ENCODE measurements at places on chromosomes 5 and 9.

GRCh38 chr9:131278702-131279111 is 2.4 kb upstream of the FAM78A start:
- no peak overlapping the region for H3K27ac ChIP-seq
- peaks cover 30% of the 10 kb centered on the region for H3K4me1 ChIP-seq
- H3K27me3 ChIP-seq = peaks cover 13% of the 10 kb centered on the region
- H3K36me3 ChIP-seq = no peaks in the 10 kb centered on the region

GRCh38 chr5:168528521-168529373 is at the start of gene FBLL1:
FBLL1 (plus strand) TSS chr5:168529305; CDS start chr5:168529505, 200 bp downstream.
- H3K27ac ChIP-seq = peak within 1 kb of the TSS; percentile 90
- peaks cover 9% of the 10 kb centered on the region for H3K27me3 ChIP-seq
- no peaks in the 10 kb centered on the region for H3K36me3 ChIP-seq
- DNase-seq = peak; percentile 85
- peaks cover 29% of the 10 kb centered on the region for H3K4me1 ChIP-seq
- H3K4me3 ChIP-seq = peak within 1 kb of the TSS; percentile 88

DNA sequence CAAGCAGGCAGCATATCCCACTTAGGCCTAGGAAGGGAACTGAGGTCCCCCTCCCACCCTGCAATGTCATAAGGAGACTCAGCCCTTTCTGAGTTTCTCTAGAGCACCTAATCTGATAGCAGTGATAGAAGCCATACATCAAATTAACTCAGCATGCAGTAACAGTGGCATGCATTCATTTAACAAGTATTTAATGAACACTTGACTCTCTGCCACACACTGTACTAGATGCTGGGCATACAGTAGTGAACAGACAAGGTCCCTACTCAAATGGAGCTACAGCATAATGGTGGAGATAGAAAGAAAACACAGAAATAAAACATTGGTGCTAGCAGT is 58.6 kb downstream of the SLC22A5 start:
- H3K27ac ChIP-seq = no peak overlapping the region
- H3K4me1 ChIP-seq = peaks cover 10% of the 10 kb centered on the region
- H3K27me3 ChIP-seq = peaks cover 4% of the 10 kb centered on the region
- DNase-seq = no peak
- no peaks in the 10 kb centered on the region for H3K36me3 ChIP-seq
- H3K4me3 ChIP-seq = no peak overlapping the region

DNA sequence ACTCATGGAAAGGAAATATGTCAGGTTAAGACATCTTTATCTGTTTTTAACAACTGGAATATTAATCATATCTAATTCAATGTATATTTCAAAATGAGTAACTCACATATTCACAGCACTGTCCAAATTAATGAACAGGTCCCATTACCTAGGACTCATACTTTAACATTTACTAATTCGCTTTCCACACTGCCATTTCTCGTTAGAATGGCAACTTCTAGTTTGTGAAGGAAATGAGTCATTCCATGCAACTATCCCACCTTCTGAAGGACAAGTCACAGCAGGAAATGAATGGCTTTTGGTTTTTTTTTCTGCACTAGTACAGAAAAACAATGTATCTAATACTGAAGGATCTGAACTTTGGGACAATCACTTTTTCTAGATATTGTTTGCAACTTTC is 24.6 kb upstream of the IFNK start:
- no peak overlapping the region for H3K4me3 ChIP-seq
- peaks cover 6% of the 10 kb centered on the region for H3K4me1 ChIP-seq
- no peaks in the 10 kb centered on the region for H3K36me3 ChIP-seq

- no peaks in the 10 kb centered on the region for H3K36me3 ChIP-seq
- H3K27ac ChIP-seq = no peak overlapping the region
- no peak for DNase-seq
- no peaks in the 10 kb centered on the region for H3K27me3 ChIP-seq
- peaks cover 5% of the 10 kb centered on the region for H3K4me1 ChIP-seq
- H3K4me3 ChIP-seq = no peak overlapping the region
Observed at GRCh38 chr9:30476826-30477225, 1907.6 kb upstream of the ACO1 start.

- peaks cover 8% of the 10 kb centered on the region for H3K27me3 ChIP-seq
- no peak for DNase-seq
- H3K4me1 ChIP-seq = peaks cover 59% of the 10 kb centered on the region
Observed at GRCh38 chr5:158819840-158820620, 279.7 kb downstream of the EBF1 start.

DNA sequence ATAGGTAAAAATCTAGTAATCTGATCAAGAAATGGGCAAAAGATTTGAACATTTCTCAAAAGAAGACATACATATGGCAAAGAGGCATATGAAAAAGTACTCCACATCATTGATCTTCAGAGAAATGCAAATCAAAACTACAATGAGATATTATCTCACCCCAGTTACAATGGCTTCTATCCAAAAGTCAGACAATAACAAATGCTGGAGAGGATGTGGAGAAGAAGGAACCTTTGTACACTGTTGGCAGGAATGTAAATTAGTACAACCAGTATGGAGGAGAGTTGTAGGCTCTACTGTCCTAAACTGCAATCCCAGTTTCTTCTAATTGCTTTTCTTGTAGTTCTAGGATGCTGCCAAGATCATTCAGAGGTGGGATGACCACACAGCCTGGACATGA is 193.5 kb upstream of the RFX3 start:
- no peaks in the 10 kb centered on the region for H3K27me3 ChIP-seq
- H3K4me1 ChIP-seq = peaks cover 5% of the 10 kb centered on the region
- no peak overlapping the region for H3K4me3 ChIP-seq
- no peak for DNase-seq
- no peaks in the 10 kb centered on the region for H3K36me3 ChIP-seq
- no peak overlapping the region for H3K27ac ChIP-seq

GRCh38 chr9:112203536-112203935 is 28.4 kb upstream of the SUSD1 start:
- peaks cover 9% of the 10 kb centered on the region for H3K36me3 ChIP-seq
- H3K4me1 ChIP-seq = no peaks in the 10 kb centered on the region
- no peak overlapping the region for H3K27ac ChIP-seq
- peaks cover 3% of the 10 kb centered on the region for H3K27me3 ChIP-seq
- no peak overlapping the region for H3K4me3 ChIP-seq

GRCh38 chr5:134462761-134463160 is 51.1 kb upstream of the CDKN2AIPNL start:
- no peak for DNase-seq
- no peak overlapping the region for H3K4me3 ChIP-seq
- H3K4me1 ChIP-seq = peaks cover 5% of the 10 kb centered on the region
- no peaks in the 10 kb centered on the region for H3K36me3 ChIP-seq
- no peak overlapping the region for H3K27ac ChIP-seq

Measured in glutamatergic neuron (in vitro differentiated cells).